ENCODE measurements at places on chromosomes 6 and 20. TPM values are rescaled to one million over a fixed set of nuclear protein-coding genes. Genes with fewer than 3 reads are reported as not detected.

Gene GTSF1L
- polyA plus RNA-seq, result not detected

Gene HTR1B
- 0.11 TPM for polyA plus RNA-seq

Gene EFCAB8
- 0.24 TPM for polyA plus RNA-seq

Gene REM1
- 5.8 TPM for polyA plus RNA-seq

Gene NKX2-4
- not detected for polyA plus RNA-seq

Gene EPHA7
- polyA plus RNA-seq, result 8.1 TPM

Data from forelimb muscle (tissue), 1 donor.